ENCODE measurements at places on chromosomes 7 and 10.
A peak's percentile ranks its signal among the peaks of the same experiment; 100 is the strongest.

- DNase-seq, result peak; percentile 100
Observed at GRCh38 chr7:73738612-73739386, at the start of gene ABHD11. ABHD11 (minus strand) TSS chr7:73738802; CDS start chr7:73738770, 32 bp downstream.

- no peak for DNase-seq
Observed at GRCh38 chr7:135877805-135878204, 99.4 kb downstream of the MTPN start.

- no peak for DNase-seq
Observed at GRCh38 chr7:8014399-8014798, 45.8 kb downstream of the GLCCI1 start.

- DNase-seq, result no peak
Observed at GRCh38 chr7:6262221-6262620, 10.2 kb downstream of the CYTH3 start.
